Tongue (tissue), 3 donors: ENCODE measurements at places on chromosomes 6 and 20.
A peak's percentile ranks its signal among the peaks of the same experiment; 100 is the strongest.

DNA sequence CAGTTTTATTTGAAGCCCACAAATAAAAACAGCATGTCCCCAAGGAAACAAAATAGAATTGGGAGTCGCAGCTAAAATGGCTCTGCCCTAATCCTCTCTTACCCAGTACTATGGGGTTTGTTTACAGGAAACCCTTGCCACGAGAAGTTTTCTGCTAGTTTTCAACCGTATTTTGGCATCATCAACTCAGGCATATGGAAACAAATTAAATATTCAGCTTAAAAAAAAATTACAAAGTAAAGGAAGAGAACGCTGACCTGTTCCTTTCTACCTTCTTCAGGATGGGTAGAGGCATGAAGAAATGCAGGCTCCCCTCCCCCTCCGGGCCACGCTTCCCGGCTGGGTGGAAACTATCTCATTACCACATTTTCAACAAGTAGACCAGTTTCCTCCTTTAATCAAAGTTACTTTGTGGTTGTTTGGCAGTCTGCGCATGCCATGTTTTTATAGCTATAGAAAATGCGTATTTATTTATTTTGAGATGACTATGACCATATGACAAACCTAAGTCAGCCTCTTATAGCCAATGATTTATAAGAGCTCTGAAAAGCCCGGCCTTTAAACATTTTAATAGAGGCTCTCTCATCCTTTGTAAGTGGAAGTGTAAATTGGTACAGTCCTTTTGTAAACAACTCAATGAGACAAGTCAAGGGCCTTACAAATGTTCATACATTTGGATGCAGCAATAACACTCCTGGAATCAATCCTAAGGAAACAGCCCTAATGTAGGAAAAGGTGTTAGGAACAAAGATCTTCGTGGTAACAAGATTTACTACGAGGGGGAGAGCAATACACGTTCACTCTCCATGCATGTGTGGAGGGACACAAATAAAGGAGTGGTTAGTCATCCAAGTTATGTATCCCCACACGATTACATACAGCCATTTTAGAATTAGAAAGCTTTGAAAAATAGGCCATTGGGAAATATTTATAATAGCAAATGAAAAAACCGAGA is 16.1 kb upstream of the ZNF217 start:
- DNase-seq = peak; percentile 54

GRCh38 chr20:24368253-24368652 is 101.2 kb upstream of the SYNDIG1 start:
- no peak for DNase-seq

DNA sequence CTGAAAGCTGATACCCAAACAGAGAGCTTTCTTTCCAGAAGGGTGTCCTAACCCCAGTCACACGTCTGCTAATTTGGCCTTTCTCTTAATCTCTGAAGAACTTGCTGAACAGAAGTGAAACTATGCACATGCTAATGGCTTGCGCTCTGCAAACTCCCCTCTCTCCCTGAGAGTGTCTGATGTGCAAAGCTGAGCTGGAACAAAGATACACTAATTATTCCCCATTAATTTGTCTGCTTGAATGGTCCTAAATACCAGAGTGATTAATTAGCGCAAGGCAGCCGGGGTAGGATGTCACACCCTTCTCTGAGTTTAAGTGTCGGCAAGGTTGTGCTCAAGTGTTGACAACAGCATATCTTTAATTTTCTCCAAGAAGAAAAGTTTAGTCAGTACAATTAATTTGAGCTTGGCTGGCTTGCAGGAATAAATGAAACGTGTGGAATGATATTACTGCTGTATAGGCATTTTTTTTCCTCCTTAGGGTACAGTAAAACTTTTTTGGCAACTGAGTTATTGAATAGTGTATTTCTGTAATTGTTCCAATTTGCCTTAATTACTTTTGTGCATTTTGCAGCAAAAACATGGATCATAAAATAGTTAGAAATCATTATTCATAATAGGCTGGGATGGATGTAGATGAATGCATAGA is 715.9 kb upstream of the POU3F2 start:
- no peak for DNase-seq

GRCh38 chr20:50101887-50102286 is 11.1 kb downstream of the UBE2V1 start:
- DNase-seq = no peak

- DNase-seq = no peak
Observed at GRCh38 chr6:108157981-108158525, 7.8 kb upstream of the NR2E1 start.

- peak; percentile 73 for DNase-seq
Observed at GRCh38 chr6:47091886-47092668, 49.9 kb upstream of the ADGRF1 start.

DNA sequence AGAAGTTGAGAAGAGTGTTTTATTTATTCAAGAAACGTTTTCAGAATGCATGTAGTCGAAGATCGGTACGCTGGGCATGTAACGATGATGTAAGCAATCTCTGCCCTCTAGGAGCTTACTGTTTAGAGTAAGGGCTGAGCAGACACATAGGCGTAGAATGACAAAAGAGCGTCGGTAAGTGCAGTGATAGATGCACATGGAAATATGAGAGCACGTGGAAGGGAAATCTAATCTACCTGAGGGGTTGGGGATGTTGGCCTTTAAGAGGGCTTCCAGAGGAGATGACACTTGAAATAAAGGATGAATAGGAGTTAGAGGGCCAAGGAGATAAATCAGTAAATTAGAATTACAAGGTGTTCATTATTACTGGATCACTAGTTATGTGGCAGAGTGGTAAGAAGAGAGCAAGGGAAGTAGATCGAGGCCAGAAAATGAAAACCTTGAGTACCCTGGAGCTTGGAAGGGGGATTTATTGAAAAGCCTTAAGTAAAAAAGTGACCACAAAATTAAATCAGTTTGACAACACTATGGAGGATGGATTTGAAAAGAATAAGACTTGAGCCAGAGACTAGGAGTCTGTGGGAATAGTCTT is 782 bp downstream of the TRMT11 start:
- DNase-seq = no peak

DNA sequence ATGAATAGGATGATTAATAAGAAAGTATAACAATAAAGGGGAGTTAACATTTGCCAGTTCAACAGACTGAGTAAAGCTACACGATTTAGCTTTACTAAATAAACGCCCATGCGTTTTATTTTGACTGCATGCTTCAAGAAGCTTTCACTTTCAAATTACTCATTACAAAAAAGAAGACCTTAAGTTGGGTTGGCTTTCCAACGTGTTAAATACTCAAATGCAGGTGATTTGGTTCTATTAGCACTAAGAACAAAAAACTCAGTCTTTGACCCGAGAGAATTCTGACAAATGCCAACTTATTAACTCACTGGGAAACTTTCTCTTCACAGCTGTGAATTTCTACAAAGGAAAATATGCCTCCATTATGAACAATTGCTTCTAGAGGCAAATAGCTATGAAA is 24.8 kb downstream of the RNF146 start:
- no peak for DNase-seq

GRCh38 chr20:44166477-44166876 is 20.5 kb downstream of the JPH2 start:
- peak; percentile 74 for DNase-seq

GRCh38 chr6:16179063-16179462 is 50.2 kb downstream of the MYLIP start:
- no peak for DNase-seq

GRCh38 chr6:31874836-31875572 is 3.8 kb downstream of the SLC44A4 start:
- DNase-seq = no peak

DNA sequence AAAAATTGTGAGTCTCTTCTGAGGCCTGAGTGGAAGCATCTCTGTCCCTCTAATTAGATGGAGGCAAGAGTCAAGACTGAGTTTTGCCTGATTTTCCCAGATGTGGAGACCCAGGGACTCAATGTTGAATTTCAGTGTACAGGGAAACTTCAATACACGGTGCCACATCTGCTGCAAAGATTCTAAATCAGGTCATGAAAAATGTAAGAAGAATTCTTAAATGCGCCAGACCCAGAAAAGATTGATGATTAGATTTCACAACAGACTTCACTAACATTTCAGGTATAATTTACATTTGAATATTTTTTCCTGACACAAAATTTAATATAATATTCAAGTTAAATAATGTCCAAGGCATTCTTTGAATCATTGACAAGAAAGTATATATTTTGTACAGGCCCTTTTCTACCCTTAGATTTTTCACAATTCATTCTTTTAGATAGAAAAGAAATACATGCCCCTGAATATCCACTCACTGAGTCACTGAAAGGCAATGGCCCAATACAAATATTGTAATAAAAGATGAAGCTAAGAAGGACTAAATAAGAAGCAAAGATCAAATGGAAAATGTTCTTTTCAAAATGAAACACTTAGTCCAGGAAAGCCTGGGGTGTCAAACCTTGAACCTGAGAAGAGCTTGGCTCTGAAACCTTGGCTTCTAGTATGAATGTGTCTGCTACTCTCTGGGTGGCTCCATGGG is 18.2 kb upstream of the HDGFL1 start:
- no peak for DNase-seq

DNA sequence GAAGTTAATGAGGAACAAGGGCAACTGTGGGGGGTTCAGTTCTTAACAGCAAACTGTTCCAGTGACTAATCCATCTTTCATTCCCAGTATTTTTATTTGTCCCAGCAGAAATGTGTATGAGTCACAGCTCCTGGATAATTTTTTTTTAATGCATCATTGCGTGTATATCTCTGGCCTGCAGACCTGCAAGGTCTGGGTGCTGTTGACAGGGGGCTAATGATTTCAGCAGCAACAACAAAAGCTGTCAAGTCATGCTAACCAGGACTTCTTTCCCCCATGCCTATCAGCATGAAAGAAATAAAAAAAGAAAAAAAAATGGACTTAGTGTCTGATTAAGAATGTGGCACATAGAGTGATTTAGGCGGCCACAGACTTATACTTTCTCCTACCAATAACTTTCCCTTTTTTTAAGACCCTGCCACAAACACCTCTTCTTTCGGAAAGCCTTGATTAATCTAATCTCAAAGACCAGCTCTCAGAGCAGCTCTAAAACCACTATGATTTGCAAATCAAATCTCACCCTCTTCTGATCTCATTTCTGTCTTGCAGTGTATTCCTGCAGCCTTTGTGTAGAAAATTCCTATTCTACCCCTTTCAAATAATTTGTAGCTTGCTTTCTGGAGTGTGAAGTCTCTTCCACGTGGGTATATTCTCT is 14.2 kb upstream of the PREX1 start:
- DNase-seq = no peak

- peak; percentile 76 for DNase-seq
Observed at GRCh38 chr6:170266061-170266825, 24.6 kb downstream of the DLL1 start.

- no peak for DNase-seq
Observed at GRCh38 chr20:21234324-21234723, 68.8 kb upstream of the XRN2 start.

GRCh38 chr6:40999569-40999968 is 39.5 kb downstream of the UNC5CL start:
- DNase-seq = no peak

- DNase-seq = no peak
Observed at GRCh38 chr6:150691463-150691862, 91.8 kb downstream of the PLEKHG1 start.

- no peak for DNase-seq
Observed at GRCh38 chr6:161107779-161108730, 116.5 kb downstream of the MAP3K4 start.

- DNase-seq = no peak
Observed at GRCh38 chr6:32187009-32187709, 2.8 kb downstream of the PBX2 start.

DNA sequence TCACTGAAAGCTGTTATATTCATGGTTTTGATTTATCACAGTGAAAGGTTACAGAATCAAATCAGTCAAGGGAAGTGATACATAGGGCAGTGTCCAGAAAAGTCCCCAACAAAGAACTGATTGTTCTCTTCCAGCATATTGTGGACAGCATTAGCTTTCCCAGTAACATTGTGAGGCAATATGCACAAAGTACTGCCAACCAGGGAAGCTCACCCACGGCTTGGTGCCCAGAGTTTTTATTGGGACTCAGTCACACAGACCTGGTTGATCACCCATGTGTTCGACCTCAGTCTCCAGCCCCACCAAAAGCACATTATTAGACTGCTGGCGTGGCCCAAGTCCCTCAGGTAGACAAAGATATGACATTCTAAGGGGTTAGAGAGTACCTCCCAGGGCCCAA is 76.0 kb downstream of the LCA5 start:
- no peak for DNase-seq

GRCh38 chr6:105779110-105779509 is 307.0 kb upstream of the PRDM1 start:
- DNase-seq = peak; percentile 35

DNA sequence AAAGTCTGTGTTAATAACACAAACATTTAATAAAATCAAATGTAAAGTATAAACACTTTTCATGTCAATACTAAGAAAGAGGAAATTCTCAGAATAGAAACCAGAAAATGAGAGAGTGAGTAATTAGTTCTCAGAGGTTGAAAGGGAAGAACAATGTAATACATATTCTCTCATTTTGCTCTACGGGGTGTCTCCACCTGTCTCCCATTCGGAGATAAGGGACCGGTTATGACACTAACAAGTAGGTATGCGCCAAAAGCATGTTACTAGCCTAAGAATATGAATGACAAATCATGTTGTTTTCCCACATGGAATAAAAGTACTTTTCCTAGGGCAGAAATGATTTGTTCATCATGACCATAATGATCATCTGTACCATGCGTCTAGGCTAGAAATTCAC is 35.6 kb upstream of the PRELID3B start:
- no peak for DNase-seq
